ENCODE measurements at places on chromosomes 7 and 10.

DNA sequence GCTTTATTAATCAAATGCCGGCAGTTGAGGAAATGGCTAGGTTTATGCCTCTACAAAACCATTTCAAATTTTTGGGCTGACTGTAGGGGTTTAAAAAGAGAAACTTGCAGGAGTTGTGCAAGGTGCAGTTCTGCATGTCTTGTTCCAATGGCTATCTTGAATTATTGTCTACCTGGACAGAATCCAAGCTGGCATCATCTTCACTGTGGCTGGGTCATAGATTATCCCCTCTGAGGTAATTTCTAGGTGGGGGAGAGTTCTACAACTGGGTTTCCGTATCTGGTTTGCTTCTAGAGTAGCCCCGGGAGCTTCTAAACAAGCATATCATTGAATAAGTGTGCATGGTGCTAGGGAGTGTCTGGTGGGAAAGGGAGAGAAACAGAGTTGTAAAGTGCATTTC, 16.9 kb downstream of the BET1 start:
- no peak for DNase-seq

GRCh38 chr7:28483908-28484605, 71.7 kb downstream of the CREB5 start:
- no peak for DNase-seq

DNA sequence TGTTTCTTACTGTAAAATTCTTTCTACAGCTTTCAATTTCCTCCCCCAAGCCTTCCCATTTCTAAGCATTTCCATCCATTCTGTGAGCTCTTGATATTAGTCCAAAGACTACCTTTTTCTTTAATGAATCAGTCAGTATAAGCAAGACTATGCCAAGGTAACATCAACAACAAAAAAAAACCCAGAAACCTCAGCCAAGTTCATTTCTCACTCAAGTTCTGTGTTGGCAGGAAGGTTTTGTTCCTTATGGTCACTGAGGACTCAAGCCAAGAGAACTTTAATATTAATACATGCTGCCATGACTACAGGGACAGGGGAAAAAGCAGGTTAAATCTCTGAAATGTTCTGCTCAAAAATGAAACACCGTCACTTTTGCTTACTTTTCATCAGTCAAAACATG, 621.2 kb upstream of the NRP1 start:
- no peak for DNase-seq

GRCh38 chr7:2403718-2404648, 572 bp downstream of the CHST12 start:
- DNase-seq = peak; percentile 16

DNA sequence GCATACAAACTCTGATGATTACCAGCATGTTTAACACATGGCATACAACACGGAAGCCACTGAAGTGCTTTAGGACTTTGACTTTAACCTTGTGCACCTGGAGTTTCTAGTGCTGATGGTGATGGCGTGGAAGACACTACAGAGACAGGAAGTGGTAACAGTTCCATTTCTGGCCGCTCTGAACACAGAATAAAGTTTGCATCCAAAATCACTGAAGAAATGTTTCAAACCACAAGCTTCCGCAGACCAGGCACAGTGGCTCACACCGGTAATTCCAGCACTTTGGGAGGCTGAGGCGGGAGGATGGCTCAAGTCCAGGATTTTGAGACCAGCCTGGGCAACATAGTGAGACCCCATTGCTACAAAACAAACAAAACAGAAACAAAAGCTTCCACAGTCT, 40.3 kb upstream of the TNPO3 start:
- no peak for DNase-seq
